ENCODE measurements at places on chromosomes 2 and 18. TPM values are rescaled to one million over a fixed set of nuclear protein-coding genes. Genes with fewer than 3 reads are reported as not detected.

The SERPINB7 gene
- total RNA-seq: not detected

The CHPF gene
- 43.1 TPM for total RNA-seq

The HDLBP gene
- 483 TPM for total RNA-seq

The POTEC gene
- total RNA-seq: not detected

The TMEM37 gene
- 24.3 TPM for total RNA-seq

The SETBP1 gene
- total RNA-seq: 9.6 TPM

The SERPINB13 gene
- total RNA-seq: not detected

GRCh38 chr2:187991389-187991788, 300.3 kb upstream of the GULP1 start:
- no peak for DNase-seq

- peak; percentile 43 for DNase-seq
These were observed 7.4 kb downstream of the NFATC1 start for GRCh38 chr18:79402977-79403722.

DNA sequence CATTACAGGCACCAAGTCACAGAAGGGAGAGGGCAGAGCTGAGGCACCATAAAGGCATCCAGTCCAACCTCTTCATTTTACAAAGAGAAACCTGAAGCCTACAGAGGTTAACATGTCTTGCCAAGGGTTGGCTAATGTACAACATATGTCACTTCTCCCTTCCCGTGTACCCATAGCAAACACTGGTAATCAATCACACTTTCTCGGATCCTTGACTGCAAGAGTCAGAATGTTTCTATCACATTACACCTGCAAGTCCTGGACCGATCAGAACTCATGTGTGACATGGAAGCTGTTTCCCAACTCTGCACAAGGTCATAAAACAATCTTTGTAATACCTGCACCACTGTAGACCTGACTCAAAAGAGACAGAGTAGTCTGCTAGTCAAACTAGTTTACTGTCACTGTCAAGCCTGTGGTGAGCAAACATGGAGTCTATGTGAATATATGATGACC, 6.0 kb downstream of the ANKRD44 start:
- no peak for DNase-seq

GRCh38 chr18:54396760-54397159, 39.1 kb downstream of the C18orf54 start:
- DNase-seq: no peak

- DNase-seq: no peak
These were observed 39.1 kb upstream of the GALNT3 start for GRCh38 chr2:165833156-165833555.

DNA sequence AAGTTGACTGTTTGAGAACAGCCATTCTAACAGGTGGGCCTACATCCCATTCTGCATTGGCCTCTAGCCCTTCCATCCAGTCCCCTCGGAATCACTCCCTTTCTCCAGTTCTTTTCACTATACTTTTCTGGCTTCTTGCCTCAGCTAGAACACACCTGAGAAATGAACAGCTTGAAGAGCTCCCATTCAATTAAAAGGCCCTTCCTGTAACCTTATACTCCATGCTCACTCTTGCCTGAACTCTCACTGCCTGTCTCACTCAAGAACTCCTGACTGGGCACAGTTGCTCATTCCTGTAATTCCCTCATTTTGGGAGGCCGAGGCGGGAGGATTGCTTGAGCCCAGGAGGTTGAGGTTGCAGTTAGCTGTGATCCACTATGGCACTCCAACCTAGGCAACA, 23.6 kb downstream of the CHRNA1 start:
- DNase-seq: no peak

GRCh38 chr2:234001380-234002160, 48.9 kb upstream of the SPP2 start:
- DNase-seq: no peak

- DNase-seq: no peak
These were observed 54.9 kb upstream of the RBM44 start for GRCh38 chr2:237743561-237744269.

DNA sequence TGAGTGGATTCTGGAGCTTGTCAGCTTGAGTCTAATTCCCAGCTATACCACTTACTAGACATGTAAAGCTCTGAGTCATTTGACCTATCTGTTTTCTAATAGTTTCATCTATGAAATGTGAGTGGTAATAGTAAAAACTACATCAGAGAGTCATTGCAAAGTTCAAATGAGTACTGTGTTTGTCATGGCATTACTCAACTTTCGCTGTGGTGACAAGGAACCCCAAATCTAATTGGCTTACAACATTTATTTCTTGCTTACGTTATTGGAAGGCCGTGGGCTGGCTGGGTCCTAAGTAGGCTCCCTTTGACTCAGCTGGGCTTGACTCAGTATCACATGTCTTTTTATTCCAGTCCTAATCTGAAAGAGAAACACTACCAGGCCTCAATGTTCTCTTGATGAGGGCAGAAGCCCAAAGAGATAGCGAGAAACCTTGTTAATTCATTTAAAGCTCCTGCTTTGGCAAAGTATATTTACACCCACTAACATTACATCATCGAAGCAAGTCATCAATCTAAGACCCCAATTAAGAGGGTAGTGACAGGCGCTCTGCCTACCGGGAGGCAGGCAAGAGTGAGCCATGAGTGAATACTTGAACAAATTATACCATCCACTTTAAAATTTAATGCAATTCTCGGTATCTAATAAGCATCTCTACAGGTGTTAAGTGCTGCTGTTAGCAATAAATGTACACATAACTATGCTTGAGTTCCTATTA, 431.8 kb upstream of the SPHKAP start:
- DNase-seq: no peak

- no peak for DNase-seq
These were observed 136.5 kb downstream of the NYAP2 start for GRCh38 chr2:225536036-225536435.

DNA sequence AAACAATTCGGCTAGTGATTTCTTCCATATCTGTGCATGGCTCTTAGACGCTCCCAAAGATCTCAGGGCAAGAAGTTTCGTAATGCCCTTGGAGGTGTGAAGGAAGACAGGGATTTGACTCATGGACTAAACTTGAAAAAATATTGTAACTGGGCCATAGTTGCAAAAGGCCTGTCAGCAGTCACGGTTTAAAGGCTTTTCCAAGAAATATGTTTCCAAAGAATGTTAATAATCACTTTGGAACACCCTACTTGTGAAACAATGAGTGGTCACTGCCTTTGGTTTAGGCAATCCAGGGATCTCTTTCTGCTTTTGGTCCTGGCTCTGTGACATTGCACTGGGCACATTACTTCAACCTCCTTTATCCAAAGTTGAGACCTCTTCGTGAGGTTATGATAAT, 102.5 kb upstream of the RASGRP3 start:
- DNase-seq: no peak

DNA sequence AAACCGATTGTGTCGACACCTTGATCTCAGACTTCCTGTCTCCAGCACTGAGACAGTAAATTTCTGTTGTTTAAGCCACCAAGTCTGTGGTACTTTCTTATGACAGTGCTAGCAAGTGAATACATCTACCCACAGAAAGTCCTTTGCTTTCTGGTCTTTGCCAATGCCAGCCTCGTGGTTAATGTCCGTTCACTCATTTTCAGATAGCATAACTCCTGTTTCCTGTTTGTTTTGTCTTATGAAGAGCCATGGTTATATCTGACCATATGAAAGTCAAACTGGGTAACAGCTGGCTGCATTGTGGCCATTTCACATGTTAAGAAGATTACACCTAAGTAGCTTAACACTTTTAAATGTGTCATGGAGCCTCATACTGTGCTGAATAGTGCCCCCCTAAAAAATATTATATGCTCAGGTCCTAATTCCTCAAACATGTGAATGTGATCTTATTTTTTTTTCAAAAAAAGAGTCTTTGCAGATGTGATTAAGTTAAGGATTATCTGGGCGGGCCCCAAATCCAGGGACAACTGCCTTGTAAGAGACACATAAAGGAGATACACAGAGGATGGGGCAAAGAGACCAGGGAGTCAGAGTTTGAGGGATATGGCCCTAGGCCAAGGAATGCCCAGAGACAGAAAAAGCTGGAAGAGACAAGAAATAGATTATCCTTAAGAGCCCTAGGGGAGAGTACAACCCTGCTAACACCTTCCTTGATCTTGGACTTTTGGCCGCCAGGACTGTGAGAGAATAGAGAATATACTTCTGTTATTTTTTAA, 118.0 kb downstream of the KCNE4 start:
- DNase-seq: no peak

DNA sequence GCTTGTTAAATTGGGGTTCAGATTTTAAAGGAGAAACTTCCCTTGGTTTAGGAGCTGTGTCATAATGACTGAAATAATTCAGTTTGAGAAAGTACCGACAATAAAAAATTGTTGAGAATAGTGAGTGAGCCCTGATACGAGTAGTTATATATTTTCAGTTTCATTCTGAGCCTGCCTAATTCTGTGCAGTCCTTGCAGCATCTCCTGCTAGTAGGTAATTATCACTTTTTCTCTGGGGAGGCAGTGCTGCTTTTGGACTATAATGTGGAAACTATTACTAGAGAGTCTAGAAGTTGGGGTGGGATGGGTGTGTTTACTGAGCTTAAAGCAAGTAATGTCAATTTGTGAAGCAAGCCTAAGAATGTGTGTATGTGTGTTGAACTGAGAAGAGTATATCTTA, 21.7 kb downstream of the ZNF638 start:
- no peak for DNase-seq

GRCh38 chr18:37582261-37582660, 16.7 kb upstream of the CELF4 start:
- no peak for DNase-seq

- DNase-seq: peak; percentile 26
These were observed 49.3 kb upstream of the PAX8 start for GRCh38 chr2:113328043-113328442.

DNA sequence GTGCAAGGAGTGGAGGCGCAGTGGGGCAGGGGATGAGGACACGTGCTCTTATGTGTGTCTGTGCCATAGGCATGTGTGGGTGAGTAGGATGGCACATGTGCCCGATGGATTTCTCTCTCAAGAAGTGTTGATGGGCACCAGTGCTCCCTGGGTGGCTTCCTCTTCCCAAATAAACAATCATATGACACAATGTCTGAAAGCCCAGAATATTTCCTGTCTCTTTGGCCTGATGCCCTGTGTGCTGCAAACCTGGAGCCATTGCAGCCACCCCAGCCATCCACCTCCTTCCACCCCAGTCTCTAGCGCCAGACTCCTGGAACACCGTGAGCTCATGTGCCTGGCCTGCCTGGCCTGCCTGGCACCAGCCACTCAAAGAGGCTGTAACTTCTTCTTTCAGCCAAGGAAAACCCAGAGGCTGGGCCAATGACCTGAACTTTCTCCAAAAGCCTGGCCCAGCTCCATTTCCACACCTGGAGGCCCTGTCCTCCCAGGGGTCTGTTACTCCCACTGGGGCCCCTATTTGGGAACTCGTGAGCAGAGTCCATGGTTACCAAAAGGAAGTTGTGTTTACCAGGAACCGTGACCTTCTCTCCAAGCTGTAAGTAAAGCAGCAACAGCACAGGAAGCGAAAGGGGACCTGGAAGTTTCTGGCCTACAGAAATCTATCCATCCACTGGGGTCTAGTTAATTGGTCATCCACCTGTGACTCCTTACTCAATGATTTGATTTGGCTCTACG, 9.5 kb upstream of the ZBTB7C start:
- DNase-seq: no peak

GRCh38 chr2:169190197-169190775, 120.9 kb downstream of the DHRS9 start:
- no peak for DNase-seq

- no peak for DNase-seq
These were observed 48.1 kb upstream of the SMAD2 start for GRCh38 chr18:47978603-47979002.

GRCh38 chr2:3442185-3442584, 62.7 kb downstream of the TRAPPC12 start:
- DNase-seq: no peak

DNA sequence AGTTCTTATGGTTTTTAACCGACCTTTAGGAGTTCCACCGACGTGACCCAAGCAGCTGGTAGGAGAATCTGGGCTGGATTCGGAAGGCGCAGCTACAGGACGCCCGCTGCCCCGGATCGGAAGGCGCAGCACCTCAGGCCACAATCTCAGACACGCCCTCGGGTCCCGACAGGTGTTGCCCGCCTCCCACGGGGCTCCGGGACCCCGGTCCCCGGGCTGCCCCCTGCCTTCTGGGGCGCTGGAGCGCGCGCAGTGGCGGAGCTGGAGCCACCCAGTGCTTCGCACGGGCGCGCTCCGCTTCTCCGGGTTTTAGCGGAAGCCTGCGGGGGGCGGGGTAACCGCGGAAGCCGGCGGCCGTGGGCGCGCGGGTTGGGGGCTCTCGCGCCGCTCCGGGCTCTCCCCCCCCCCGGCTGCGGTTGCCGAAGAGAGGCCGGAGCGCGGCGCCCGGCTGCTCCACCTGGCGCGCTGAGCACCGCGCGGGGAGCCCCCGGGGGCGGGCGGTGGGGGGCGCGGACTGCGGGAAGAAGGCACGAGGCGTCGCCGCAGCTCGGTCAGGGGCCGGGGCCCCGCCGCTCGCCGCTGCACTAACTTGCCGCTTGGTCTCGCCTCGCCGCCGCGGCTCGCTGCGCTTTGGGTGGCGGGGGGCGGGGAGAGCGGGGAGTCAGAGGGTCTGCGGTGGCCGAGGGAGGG, 718.8 kb downstream of the DPP10 start:
- DNase-seq: peak; percentile 73

DNA sequence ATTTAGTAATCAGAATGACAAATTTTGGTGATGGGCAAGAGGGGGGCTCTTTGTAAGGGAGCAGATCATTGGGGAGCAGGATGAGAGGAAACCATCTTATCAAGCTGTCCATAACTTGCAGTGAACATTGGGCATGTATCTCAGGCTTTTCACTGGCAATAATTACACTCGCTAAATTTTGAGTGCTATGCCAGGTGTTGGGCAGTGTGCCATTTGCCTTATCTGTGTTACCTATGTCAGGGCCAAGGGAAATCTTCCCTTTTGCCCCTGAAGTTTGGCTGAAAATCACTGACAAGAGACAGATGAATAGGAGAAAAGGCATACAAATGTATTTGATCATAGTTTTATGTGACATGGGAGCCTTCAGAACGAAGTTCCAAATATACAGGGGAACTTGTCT, 39.0 kb downstream of the NOSTRIN start:
- DNase-seq: no peak

GRCh38 chr2:176751314-176752227, 461.0 kb upstream of the HNRNPA3 start:
- DNase-seq: no peak

- DNase-seq: no peak
These were observed 130.1 kb downstream of the NFATC1 start for GRCh38 chr18:79525556-79526467.
